CD4-positive, alpha-beta T cell treated with Interleukin-17A for 1 hour (primary cell): ENCODE measurements at places on chromosomes 1 and 21.

DNA sequence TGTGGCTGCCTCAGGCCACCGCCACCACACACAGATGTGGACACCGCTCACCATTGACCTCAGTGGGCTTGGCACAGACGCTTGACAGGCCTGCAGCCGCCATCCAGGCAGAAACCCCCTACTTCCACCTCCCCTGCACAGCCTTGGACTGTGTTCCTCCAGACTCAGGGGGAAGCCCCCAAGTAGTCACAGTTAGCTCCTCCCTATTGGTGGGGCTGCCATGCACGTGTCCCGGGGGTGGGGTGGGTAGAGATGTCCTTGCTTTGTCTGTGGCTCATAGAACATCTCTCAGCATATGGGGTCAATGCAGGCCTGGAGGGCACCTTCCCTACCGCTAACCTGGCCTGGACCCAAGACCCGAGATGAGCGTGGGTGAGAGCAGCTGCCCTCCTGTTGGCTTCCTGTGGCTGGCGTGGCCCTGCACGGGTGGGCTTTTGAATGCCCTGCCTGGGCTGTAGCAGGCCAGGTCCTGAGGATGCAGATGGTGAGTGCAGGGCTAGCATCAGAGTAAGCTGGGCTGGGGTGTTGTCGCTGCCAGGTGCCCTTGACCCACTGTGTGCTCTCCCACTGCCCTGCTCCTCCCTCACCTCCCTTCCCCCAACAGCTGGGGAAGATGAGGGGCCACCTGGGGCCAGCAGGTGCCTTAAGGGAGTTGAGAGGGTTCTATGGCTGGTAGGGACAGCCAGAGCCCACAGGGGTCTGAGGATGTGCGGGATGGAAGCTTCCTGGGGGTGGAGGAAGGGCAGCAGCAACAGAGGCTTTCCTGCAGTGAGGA is 6.2 kb downstream of the CROCC start:
- DNase-seq, result no peak

- no peak for DNase-seq
Observed at GRCh38 chr1:33826311-33826710, 37.6 kb upstream of the HMGB4 start.

DNA sequence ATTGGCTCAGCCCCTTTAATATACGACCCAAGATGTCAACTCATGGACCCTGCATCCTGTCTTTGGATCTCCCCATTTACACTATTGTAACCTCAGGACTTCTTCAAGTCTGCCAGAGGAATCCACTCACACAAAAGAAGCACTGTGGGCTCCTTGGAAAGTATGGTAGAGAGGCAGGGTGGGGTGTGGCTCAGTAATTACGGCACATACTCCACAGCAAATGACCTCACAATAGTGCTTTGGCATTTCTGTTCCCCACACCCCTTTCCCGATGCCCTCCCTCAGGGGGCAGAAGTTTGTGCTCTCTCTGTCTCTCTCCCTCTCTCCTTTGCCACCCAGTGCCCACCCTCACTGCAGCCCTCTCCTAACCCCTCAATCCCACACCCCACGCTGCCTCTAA is 27.8 kb upstream of the IFNAR2 start:
- no peak for DNase-seq

DNA sequence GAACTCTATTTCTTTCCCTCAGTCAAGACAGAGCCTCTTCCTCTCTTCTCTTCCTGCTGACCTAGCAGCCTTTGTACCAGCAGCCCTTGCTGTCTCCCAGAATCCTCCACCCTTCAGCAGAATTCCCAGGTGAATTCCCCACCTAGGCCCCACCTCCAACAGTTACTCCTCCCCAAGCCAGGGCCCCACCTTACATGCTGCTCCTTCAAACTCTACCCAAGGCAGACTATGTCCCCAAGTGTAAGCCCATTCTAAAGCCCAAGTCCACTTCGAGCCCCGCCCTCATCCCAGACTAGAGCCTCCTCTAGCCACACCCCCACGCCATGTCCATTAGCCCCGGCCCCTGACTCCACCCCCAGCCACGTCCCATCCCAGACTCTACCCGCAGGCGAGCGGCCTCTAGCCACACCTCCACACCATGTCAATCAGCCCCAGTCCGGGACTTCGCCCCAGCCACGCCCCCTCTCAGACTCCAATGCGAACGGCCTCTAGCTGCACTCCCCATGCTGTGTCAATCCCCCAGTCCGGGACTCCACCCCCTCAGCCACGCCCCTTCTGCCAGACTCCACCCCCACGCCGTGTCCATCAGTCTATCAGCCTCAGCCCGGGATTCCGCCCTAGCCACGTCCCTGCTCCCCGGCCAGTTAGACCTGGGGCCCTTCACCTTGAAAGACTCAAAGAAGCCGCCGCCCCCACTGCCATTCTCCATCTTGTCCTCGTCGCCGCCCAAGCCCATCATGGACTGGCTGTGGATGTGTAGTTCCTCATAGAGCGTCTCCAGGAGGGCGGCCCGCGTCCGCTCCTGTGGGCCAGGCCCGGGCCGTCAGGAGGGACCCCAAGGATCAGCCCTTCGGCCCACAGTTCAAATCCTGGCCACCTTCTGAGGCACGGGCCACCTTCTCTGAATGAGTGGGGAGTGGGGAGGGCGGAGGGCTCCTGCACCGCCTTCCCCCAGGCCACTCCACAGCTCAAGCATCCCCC is 61.3 kb downstream of the RAP1GAP start:
- peak; percentile 35 for DNase-seq

GRCh38 chr21:23899561-23899960 is 1707.7 kb downstream of the MRPL39 start:
- DNase-seq, result no peak

DNA sequence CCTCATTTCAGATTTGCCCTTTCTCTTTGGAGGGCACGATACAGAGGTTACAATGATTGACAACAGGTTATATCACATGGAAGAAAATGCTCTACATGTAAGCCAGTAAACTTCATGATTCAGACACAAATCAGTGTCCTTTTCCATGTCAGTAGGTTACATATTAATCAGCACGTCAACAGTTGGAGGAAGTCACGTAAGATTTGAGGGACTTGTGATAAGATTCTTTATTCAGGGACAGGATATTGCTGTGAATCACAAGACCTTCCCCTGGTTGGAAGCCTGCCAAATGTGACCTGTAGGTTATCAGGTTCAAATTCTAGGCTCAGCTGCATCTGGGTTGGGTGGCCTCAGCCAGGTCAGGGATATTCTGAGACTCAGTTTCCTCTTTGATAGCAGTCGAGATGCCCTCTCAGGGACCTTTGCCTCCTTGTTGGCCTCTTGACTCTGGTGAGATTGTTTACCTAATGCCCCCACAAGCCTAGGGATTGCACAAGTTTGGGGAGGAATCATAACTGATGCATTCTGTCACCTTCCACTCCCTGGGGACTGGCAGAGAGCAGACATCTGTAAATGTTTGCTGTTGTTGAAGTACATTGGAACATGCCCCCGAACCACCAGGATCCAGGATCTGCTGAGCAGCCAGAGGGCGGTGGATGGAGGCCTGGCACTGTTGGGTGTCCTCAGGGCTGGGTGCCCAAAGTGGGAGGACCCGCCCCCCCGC is 31.9 kb downstream of the SERINC2 start:
- DNase-seq, result no peak

DNA sequence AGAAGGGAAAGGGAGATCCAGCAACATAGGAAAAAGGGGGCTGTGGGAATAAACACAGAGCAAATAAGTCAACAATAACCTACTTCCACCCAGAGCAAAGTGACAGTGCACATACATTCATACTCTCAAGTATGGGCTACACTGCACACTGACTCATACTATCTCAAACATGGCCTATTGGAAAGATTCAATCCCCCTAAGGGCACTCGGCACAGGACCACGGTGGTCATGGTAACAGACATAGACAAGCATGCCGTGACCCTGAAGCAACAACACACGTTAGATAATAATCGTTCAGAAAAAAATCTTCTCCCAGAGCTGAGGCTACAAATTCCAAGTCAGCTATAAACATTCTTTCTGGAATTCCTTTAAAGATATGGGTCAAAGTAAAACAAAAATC is 16.8 kb upstream of the JAK1 start:
- no peak for DNase-seq

DNA sequence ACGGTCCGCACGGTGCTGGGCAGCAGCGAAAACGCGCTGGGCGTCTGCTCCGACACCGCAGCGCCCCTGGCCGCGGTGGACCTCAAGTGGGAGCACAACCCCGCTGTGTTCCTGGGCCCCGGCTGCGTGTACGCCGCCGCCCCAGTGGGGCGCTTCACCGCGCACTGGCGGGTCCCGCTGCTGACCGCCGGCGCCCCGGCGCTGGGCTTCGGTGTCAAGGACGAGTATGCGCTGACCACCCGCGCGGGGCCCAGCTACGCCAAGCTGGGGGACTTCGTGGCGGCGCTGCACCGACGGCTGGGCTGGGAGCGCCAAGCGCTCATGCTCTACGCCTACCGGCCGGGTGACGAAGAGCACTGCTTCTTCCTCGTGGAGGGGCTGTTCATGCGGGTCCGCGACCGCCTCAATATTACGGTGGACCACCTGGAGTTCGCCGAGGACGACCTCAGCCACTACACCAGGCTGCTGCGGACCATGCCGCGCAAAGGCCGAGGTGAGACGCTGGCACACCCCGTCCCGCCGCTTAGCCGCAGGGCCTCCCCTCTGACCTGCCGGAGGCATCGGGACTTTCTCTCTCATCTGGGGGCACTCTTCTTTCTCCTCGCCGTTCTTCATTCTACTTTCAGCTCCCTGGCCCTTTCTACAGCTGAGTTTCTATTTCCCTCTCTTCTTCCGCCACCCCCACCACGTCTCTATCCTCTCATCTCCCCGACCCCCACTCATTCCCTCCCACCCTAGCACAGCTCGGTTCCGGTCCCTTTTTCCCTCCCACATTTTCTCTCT is 1.0 kb downstream of the NPR1 start:
- DNase-seq, result peak; percentile 25

- DNase-seq, result no peak
Observed at GRCh38 chr21:33286600-33287456, 20.7 kb downstream of the IL10RB start.

- DNase-seq, result no peak
Observed at GRCh38 chr1:233662575-233663304, 48.8 kb downstream of the KCNK1 start.

DNA sequence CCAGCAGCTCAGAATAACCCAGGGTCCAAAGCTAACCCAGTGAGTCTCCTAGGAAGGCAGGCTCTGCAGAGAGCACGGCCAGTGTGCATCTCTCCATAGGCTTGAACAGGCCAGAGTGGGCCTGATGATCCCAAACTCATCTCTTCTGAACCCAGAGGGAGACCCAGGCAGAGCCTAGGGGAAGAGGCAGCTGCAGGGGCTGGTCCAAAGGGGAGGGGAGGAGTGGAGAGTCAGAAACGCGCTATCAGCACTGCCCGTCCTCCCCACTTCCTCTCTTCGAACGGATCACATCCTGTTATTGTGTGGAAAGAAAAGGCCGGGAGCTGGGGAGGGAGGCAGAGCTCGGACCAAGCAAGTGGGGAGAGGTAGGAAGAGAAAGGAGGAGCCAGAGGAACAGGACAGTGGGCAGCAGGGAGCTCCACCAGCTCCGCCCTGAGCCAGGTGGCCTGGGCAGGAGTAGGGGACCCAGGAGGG is 20.2 kb downstream of the TAL1 start:
- no peak for DNase-seq

GRCh38 chr21:15028186-15028585 is 36.6 kb downstream of the NRIP1 start:
- DNase-seq, result no peak

DNA sequence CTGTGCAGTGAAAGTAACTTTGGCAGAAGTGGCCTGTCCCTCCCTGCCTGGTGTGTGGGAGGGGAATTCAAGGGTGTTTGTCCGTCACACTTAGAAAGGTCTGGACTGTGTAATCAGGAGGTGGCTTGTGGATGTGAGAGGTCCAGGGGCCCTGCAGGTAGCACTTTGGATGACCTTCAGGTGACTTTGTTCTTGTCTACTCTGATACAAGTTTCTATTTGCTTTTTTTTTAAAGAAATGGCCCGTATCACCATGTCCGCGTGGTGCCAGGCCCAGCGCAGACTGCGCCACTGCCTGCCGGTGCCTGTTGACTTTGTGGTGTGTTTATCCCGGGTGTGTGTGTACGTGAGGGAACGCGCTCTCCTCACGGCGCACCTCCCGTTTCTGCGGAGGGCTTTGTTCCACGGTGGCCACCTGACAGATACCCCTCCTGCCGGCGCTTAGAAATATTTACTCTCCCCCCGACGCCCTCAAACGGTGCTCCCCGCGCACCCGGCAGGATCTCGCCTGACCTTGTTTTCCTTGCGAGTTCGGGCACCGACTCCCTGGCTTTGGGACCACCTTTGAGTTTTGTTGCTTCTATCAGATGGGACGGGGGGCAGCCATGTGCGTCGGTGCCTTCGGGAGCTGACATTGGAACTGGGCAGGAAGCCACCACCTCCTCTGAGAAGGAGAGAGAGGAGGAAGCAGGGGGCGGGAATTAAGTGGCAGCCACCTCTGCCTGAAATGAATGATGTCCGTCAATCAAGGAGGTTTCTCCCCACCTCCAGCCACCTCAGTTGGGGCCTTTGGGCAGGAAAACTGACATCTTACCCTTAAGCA is 119.4 kb downstream of the PRDM16 start:
- no peak for DNase-seq

DNA sequence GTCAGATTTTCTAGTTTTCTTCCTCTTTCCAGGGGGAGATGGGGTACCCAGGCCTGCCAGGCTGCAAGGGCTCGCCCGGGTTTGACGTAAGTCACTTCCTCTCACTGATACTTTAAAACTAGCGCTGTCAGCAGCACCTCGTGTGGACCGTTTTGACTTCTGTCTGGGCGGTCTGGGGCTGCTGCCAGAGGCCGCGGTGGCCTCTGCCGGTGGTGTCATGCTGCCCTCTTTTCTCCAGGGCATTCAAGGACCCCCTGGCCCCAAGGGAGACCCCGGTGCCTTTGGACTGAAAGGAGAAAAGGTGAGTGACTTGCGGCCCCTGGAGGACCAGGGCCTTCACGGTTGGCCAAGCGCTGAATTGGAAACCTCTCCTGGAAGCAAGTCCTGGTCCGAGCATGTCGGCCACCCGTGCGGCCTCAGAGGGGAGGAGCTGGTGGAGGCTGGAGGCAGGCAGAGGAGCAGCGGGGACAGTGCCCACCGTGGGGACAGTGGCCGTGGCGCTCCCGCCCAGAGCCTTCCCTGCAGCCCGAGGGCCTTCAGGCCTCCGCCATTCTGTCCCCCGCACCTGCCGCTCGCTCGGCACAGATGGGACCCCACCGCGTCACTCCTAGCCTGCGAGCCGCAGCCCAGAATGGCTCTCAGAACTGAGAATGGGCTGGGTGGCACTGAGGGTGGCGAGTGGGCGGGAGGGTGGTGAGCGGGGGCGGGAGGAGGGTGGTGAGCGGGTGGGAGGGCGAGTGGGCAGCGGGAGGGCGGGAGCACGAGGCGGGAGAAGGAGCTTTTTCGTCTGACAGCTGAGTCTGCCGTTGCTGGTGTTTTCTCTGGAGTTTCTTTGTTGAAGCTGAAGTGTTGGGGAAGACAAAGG is 9.4 kb downstream of the COL6A1 start:
- DNase-seq, result no peak

- DNase-seq, result peak; percentile 82
Observed at GRCh38 chr1:198620951-198621824, 17.7 kb upstream of the PTPRC start.

GRCh38 chr1:55582084-55582483 is 366.9 kb upstream of the USP24 start:
- DNase-seq, result no peak

GRCh38 chr1:242416657-242417056 is 107.8 kb downstream of the PLD5 start:
- DNase-seq, result no peak

GRCh38 chr21:34029743-34030528 is 43.4 kb upstream of the MRPS6 start:
- peak; percentile 73 for DNase-seq
